ENCODE measurements at places on chromosomes 1 and 21. TPM values are rescaled to one million over a fixed set of nuclear protein-coding genes. Genes with fewer than 3 reads are reported as not detected.

FAAH gene
- total RNA-seq: 10.0 TPM

PEX19 gene
- total RNA-seq: 56.0 TPM

DYRK3 gene
- 0.73 TPM for total RNA-seq

HMCN1 gene
- total RNA-seq: 0.05 TPM

RGSL1 gene
- not detected for total RNA-seq

NEXN gene
- total RNA-seq: 0.44 TPM

- H3K4me1 ChIP-seq: no peaks in the 10 kb centered on the region
- no peaks in the 10 kb centered on the region for H3K36me3 ChIP-seq
- no peak overlapping the region for H3K4me3 ChIP-seq
- no peaks in the 10 kb centered on the region for H3K27me3 ChIP-seq
- H3K27ac ChIP-seq: no peak overlapping the region
Observed at GRCh38 chr1:222098404-222098803, 356.5 kb upstream of the DUSP10 start.

- no peak for DNase-seq
- no peaks in the 10 kb centered on the region for H3K36me3 ChIP-seq
- no peaks in the 10 kb centered on the region for H3K4me1 ChIP-seq
- H3K27ac ChIP-seq: no peak overlapping the region
- H3K27me3 ChIP-seq: no peaks in the 10 kb centered on the region
Observed at GRCh38 chr21:38533887-38534286, 35.6 kb upstream of the ERG start.

DNA sequence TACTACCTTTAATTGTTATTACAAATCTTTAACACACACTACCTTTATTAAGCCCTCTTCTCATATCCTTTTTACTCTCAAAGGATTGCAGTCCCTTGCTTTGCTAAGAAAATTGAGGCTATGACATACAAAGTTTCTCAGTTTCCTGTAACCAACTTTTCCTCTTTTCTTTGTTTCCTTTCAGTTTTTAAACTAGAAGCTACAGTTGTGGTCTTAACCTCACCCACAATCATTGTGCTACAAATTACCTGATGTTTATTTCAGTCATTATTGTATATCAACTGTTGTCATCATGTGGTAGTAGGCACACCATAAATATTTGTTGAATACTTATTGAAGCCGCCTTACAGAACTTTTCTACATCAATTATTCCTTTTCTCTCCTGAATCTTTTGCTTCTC is 51.8 kb downstream of the SLAMF6 start:
- H3K36me3 ChIP-seq: no peaks in the 10 kb centered on the region
- no peak overlapping the region for H3K4me3 ChIP-seq
- no peak for DNase-seq
- H3K4me1 ChIP-seq: peaks cover 7% of the 10 kb centered on the region

DNA sequence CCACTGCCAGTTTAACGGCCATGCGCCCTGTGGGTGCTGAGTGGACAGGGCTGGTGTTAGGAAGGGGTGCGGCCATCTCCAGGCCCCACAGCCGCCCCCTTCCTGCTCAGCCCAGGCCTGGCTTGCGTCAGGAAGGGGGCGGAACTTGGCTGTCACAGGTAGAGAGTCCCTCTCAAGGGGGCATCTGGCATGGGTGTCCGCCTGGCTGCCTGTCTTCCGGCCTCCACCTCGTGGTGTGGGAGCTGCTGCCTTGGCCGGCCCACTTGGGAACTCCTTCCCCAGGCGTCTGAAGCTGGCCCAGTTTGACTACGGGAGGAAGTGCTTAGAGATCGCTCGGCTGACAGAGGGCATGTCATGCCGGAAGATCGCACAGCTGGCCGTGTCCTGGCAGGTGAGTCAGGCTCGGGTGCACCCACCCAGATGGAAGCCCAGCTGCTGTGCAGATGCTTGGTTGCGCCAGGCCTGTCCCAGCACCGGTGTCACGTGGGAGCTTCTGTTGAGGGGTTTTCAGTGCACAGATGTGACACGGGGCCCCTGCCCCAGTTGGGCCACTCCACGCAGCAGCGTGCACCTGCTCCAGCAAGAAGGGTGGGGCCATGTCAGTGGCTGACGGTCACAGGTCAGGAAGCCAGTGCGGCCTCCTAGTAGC is 9.1 kb upstream of the ATAD3B start:
- no peaks in the 10 kb centered on the region for H3K27me3 ChIP-seq
- H3K36me3 ChIP-seq: no peaks in the 10 kb centered on the region
- H3K27ac ChIP-seq: peak overlapping the region; percentile 18
- H3K4me1 ChIP-seq: no peaks in the 10 kb centered on the region
- no peak overlapping the region for H3K4me3 ChIP-seq

DNA sequence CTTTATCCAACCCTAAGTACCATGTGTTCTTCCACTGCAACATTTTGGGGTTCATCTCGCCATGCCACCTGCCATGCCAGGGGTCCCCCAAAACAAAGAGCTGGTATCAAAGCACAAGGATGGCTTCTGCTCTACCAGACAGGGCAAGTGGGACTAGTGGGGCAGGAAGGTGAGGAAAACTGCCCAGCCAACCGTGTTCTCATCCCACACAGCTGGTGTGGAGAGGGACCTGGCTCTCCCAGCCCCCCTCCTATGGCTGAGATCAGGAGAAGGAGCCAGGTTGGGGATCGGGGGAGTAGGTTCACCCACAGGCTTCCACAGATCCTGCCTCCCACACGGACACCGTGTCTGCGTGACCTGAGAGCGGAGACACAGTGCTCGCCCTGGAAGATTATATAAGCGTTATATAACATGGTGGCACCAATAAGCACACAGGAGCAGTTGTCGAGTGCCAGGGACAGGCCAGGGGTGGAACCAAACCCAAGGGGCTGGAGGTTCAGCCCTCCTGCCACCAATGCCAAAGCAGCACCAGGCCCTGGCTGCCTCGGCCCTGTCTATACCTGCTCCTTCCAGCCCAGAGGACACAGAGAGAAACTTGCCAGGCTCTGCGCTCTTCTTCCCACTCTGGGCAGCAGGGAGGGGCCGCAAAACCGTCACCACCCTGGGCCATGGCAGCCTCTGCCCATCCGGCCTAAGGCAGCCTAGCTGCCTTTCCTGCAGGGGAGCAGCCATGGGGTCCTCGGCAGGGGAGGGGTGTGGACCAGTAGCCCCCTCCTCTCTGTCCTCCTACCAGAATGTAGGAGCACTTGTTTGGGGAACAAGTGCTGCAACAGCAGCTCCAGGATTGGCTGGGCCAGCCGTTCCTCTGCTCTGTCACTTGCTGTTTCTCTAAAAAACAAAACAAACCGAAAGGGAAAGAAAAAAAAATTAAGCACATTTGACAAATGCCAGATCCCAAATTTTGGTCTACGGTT is 43.5 kb downstream of the CD34 start:
- DNase-seq: peak; percentile 23
- H3K27me3 ChIP-seq: no peaks in the 10 kb centered on the region
- H3K4me3 ChIP-seq: peak overlapping the region; percentile 91

DNA sequence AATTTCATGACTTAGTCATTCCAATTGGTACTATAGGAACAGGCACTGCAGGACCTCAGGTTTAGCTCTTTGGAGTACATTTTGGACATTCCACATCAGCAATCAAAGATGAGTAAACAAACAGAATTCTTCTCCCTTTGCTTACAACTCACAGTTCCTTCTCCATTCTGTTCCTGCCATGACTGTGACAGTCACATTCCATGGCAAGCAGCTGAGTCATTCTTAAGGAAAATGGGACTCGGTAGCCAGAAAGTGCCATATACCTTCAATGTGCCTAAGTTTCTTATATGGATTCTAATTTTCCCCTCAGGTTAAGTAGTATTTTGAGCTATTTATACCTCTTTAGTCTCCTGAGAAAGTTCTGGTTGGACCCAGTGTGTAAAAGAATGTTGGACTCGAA is 25.6 kb downstream of the CRCT1 start:
- no peak overlapping the region for H3K4me3 ChIP-seq
- DNase-seq: no peak
